ENCODE measurements at places on chromosomes 7 and 10.
A peak's percentile ranks its signal among the peaks of the same experiment; 100 is the strongest.

DNA sequence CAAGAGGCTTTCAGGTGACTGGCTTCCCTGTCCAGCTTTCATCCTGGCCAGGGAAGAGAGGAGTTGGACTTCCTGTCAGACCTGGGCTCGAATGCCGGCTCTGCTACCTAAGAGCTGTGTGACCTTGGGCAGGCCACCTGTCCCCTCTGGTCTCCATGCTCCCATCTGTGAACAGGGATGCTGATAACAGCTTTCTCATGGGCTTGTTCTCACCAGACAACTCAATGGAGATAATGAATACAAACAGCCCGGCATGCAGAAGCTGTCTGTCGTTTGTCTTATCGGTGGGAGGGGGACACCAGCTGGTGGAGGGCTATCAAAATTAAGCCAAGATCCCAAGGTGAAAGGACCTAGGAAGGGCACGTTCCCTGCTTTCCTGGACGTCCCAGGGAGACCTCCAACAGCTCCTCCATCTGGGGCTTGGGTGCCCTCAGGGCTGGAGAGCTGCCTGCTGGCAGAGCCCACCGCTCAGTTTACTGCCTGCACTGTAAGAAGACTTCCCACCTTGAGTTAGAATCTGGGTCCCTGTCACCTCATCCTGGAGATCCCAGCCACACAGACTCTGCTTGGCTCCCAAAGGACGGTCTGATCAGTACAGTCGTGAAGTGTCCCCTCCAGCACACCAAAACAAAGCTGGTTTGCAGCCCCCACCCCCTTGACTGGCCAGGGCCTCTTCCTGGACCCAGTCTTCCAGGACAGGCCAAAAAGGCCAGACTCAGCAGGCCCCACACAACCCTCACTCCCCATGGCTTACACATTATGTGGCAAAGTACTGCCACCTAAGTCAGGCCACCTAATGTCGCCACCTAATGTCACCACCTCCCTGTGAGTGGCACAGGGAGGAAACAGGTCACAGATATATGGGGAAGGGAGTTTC is 40.9 kb downstream of the PPIF start:
- DNase-seq: no peak

DNA sequence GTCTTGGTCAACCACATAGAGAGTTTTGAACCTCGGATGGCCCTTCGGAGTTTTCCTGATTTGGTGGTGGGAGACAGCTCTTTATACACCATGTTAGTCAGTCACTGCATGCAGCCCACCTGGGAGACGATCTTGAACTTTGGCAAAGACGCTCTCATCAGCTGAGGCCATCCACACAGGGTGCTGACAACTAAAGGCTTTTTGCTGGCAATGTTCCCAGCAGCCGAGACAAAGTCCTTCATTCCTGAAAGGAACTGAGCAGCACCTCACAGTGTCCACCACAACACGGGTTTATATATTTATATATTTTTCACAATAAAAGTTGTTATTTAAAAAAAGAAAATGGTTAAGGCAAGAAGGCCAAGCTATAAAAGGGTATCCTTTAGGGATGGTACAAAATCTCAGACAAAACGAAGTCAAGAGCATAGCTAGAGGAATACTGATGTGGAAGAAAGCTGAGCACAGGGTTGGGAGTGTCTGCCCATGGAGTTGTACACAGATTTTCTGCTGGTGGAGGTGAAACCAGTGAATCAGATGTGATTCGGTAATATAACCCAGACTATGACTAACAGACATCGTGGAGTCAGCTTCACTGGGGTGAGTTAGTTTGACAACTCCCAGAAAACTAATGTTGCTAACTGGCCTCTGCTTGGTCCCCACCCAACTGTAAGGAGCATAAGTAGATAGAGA is 27.4 kb upstream of the CAPZA2 start:
- DNase-seq: no peak

- DNase-seq: peak; percentile 19
Measured at GRCh38 chr7:83005410-83005809, 157.3 kb downstream of the PCLO start.

GRCh38 chr10:89954787-89955566 is 253.6 kb downstream of the KIF20B start:
- DNase-seq: no peak

DNA sequence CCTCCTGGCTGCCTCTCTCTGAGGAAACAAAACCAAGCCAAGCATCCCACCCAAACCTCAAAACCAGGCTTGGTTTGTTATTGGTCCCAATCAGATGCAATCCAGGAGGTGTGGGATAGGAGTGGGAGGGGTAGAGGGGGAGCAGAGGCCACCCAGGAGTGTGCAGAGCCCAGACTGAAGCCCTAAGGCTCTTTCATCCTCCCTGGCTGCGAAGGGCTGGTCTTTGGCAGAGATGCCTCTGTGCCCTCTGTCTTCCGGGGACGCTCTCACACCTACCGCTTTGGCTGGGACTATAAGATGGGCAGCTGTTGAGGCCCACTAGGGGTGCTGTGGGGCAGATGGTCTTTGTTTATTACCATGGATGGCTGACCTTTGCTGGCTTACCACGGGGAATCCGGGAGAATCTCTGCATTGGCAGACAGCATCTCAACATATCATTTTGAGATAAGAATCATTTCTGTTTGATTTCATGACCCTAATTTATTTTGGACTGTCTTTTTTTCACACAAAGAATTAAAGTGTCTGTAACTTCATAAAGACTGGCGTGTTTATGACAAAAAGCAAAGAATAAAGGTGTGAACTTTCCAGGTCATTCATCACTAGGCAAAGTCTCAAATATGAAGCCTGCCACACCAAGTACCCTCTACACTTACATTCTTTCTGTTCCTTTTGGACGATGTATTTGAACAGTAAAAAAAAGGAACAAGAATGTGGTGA is 6.5 kb upstream of the DENND2A start:
- DNase-seq: no peak

DNA sequence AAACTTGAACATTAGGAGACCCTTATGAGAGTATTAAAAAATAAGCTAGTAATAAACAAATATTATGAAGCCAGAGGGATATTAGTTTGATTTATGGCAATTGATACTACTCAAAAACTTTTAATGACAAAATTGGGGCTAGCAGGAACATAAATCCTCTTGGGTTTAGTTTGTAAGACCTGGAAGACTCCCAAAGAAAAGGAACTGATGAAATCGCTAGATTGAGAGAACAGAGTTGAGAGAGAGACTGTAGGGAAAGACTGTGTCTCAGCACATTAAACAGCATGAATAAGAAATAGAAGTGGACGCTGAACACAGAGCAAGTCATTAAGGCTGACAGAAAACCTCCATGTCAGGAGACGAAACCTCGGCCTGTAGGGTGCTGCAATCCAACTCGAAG is 56.4 kb downstream of the ICA1 start:
- no peak for DNase-seq

DNA sequence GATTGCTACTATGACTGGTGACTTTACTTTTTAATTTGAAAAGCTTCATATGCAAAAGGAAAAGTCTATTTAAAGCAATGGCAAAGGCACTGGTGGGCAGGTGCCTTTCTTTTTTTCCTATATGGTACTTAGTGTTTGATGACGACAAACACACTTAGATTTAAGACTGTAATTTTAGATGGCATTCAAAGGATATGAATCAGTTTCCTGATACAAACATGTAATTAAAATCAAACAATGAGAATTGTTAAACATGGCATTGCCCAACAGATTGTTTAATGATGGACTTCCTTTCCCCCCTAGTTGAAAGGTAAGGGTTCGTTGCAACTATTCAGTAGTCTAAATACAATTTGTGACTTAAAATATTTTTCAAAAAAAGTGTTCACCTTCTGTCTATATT is 106.5 kb upstream of the SEMA3C start:
- DNase-seq: no peak

- peak; percentile 5 for DNase-seq
Measured at GRCh38 chr10:69901628-69902505, 100.2 kb downstream of the COL13A1 start.

GRCh38 chr7:155377838-155378579 is 79.9 kb upstream of the EN2 start:
- no peak for DNase-seq

DNA sequence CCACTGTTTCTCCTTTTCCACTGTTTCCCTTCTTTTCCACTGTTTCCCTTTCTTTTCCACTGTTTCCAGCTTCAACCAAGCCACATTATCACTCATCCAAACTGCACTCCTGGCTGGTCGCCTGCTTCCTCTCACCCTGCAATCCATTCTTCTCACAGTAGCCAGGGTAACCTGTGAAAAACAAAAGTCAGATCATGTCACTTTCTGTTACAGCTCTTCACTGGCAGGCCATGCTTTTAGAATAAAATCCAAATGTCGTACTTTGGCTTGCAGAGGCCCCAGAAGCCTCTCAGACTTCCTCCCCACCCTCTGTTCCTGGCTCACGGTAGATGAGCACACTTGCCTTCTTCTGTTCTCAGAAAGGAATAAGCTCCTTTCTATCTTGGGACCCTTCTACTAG is 33.9 kb downstream of the STARD3NL start:
- no peak for DNase-seq

- DNase-seq: no peak
Measured at GRCh38 chr7:68720697-68721096, 877.6 kb upstream of the AUTS2 start.

DNA sequence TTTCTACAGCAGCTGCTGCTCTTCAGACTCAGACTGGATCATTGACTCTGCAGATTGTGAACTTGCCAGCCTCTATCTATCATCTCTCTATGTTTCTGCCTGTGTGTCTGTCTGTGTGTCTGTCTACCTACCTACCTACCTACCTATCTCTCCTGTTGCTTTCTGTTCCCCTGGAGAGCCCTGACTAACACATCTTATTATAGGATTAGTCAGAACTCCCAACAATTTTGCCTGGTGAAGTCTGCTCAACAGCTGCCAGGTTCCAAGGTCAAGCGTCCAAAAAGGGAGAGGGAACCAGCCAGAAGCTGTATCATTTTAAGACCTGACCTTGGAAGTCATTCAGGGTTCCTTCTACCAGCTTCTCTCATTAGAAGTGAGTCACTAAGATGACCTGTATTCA is 579.0 kb upstream of the DPP6 start:
- DNase-seq: no peak

DNA sequence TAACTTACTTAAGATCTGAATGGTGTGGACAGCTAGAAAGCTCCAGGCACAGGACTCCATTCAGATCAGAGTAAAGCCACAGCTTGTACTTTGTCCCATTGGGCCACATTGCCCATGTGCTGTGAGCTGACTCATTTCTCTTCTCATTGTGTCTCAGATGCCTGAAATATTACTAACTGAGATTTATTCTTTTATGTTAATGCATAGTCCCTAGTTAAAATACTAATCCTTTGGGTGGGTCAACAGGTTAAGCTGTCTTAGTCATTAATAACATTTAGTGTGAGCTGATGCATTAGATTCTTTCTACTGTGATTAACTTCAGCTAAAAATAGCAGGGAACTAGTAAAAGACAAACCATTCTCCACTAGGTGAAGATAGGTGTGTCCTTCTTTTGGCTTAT is 104.7 kb upstream of the ARMC3 start:
- DNase-seq: no peak

DNA sequence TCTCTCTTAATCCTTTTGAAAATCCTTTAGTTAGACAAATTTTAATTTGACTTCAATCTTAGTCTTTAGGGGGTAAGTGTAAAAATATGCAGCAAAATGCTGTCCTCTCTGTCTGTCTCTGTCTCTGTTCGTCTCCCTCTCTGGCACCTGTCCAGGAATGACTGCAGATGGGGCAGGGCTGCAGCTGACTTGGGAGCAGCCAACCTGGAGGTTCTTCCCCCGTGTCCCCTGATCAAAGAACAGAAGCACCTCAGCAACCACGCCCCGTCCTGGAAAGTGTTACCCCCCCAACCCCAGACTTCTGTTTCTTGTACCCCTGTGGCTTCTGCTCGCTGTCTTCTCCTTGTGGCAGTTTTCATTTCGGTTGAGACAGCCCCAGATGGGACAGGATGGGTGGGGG is 141.6 kb upstream of the NPS start:
- peak; percentile 16 for DNase-seq

GRCh38 chr10:387909-388660 is 252.8 kb downstream of the ZMYND11 start:
- DNase-seq: no peak

DNA sequence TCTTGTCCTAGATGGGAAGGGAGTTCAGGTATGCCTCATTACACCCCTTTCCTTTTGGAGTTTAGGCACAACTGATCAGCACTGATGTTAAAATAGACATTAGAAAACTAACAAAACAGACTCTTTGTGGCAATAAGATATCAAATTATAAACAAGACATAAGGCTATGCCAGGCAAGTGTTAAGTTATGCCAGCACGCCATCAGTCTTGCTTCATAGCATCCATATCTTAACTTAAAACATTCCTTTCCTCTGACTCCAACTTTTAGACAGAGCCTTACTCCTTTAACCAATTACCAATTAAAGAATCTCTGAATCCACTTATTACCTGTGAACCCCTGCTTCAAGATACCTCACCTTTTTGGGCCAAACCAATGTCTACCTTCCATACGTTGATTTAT is 126.2 kb upstream of the ETV1 start:
- DNase-seq: no peak

DNA sequence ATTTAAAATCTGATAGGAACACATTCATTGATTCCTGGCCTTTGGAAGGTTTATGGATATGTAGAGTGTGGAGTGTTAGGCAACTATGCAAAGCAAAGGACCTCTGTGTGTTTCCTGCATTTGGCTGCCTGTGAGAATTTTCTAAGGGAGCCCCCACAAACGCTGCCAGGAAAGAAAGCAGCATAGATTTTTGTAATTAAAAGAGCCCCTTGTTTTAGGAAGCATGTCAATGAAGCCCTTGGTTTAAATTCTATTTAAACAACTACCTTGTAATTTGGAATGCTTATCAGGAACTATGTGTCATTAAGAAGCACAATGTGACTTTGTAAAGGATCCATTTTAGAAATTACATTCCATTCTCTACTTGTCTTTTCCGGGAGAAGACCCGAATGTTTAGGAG is 742.5 kb downstream of the NXPH1 start:
- DNase-seq: no peak

DNA sequence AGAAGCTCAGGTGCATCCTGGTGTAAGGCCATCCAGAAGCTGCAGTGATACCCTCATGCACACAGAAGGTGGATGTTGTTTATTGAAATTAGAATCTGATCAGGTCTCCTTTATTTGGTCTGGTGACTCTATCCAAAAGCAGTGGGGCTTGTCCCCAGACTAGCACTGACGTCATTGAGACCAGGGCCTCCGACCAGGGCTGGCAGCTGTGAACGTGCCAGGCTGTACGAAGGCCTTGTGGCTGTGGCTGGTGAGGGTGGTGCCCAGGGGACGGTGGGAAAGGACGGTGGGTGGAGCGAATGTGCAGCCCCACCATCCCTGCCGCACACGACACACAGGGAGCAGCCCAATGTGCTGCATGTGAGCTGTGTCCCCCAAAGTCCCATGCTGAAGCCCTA is 160.0 kb downstream of the ADARB2 start:
- DNase-seq: no peak

DNA sequence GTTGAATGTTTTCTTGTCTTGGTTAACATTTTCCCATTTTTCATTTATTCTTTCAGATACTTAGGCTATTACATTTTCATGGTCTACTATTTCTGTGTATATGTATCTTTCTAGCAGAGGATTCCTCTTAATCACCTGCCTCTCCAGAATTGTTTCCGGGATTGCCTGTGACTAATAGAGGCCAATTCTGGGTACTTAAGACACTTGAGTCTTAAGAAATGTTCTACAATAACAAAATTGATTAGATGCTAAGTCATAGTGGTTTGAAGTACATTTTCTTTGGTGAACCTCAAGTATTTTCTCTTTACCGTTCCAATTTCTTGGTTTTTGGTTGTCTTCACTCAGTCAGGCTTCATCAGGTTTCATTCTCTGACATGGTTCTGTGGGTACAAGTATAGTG is 26.4 kb downstream of the BBS9 start:
- no peak for DNase-seq

- no peak for DNase-seq
Measured at GRCh38 chr10:22434521-22434920, 89.2 kb downstream of the SPAG6 start.

Measured in Jurkat, Clone E6-1 (cell line).